Cardiac muscle cell (in vitro differentiated cells and primary cell): ENCODE measurements at places on chromosomes 11 and 22.

DNA sequence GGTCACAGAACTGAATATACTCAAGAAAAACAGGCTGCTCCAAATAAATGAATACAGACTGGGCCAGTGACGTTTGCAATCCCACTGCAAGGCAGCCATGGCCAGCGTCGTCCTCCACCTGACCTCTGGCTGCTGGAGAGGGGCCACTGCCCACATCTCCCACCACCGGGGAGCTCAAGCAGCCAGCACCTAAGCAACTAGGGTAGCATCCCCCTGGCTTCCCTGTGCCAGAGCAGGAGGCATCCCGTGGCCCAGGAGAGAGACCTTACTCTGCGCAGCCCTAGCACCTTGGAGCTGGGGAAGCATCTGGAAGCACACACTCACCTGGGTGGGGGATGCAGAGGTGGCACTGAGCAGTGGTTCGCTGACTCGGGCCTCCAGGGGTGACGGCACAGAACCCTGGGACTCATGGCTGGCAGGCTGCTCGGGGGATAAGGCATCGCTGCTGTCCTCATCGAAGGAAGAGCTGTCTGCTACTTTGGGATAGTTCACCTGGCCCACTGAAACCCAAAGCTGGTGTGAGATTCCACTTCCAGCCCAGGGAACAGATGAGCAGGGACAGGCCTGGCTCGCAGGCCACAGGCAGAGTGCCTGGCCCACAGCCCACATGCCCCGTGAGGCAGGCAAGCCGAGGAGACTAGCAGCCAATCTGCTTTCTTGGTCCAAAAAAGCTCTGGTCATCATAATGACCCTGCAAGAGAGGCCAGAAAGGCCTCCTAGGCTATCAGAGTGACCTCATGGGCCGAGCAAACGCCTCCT, 53.7 kb downstream of the SGSM3 start:
- H3K4me1 ChIP-seq = no peaks in the 10 kb centered on the region
- peaks cover 19% of the 10 kb centered on the region for H3K36me3 ChIP-seq
- no peaks in the 10 kb centered on the region for H3K27me3 ChIP-seq
- no peak overlapping the region for H3K27ac ChIP-seq

- no peak overlapping the region for H3K27ac ChIP-seq
- peak overlapping the region; percentile 63 for H3K4me3 ChIP-seq
- peaks cover 10% of the 10 kb centered on the region for H3K4me1 ChIP-seq
Measured at GRCh38 chr22:50523806-50524675, 1.4 kb downstream of the SCO2 start.

GRCh38 chr11:59614277-59615119, 1.1 kb downstream of the OSBP start:
- H3K27me3 ChIP-seq = no peaks in the 10 kb centered on the region
- no peaks in the 10 kb centered on the region for H3K36me3 ChIP-seq
- H3K4me3 ChIP-seq = peak overlapping the region; percentile 94
- peak; percentile 12 for DNase-seq
- peaks cover 38% of the 10 kb centered on the region for H3K4me1 ChIP-seq

DNA sequence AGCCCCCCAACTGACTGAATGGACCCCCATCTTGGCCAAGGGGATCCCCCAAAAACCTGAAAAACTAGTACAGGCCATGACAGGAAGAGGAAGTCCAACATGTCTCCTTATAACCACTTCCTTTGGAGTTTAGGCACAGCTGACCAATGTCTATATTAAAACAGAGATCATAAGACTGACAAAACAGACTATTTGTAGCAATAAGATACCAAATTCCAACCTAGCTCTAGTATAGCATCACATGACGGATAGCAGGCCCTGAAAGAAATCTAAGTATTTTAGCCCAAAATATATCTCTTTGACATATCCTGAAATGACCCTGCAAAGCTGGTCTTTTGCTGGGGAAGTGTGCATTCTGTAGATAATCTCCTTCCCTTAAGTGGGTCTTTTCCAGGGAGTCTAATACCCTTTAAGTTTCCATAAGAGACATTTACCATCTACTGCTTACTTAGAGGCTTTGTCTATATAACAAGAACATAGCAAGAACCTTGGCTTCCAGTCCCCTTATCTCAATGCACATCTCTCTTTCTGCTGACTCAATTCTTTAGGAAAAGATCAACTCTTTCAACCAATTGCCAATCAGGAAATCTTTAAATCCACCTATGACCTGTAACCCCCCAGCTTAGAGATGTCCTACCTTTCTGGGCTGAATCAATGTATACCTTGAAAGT, 34.9 kb upstream of the ACER3 start:
- H3K36me3 ChIP-seq = no peaks in the 10 kb centered on the region
- H3K4me1 ChIP-seq = no peaks in the 10 kb centered on the region
- no peaks in the 10 kb centered on the region for H3K27me3 ChIP-seq
- DNase-seq = no peak
- no peak overlapping the region for H3K27ac ChIP-seq

DNA sequence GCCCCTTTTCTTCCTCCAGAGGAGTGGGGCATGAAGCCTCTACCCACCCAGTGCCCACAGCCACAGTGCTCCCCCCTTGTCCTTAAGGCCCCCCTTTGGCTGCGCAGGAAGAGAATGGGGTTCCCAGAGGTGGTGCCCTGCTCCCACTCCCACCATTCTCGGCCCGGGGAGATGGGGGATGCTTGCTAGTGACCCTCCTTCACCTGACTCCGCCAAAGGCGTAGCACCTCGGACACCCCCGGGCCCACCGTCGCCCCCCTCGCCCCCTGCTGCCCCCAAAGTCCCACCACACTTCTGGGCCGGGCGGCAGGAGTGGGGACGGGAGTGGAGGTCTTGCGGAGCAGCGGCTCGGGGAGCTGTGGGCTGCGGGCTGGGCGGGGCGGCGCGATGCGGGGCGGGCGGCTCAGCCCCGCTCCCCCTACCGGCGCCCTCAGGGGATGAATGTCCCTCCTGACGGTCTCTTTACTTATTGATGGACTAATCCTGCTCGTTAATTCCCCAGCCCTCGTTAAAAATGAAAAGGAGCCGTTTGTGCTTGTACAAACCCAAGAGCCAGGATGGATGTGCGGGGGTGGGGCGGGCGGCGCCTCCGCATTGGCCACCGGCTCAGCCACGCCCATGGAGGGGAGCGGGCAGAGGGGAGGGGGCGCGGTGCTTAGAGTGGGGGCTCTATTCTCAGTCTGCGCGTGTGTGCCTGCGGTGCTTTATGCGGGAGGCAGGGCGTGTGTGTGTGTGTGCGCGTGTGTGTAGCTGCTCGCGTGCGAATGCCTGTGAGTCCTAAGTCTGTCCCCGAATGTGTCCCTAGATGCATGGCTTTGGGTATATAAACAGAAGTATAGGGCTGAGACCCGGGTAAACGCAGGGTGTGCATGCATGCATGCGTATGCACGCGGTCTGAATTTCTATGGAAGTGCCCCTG, 25.6 kb downstream of the SYT7 start:
- DNase-seq = no peak
- peaks cover 24% of the 10 kb centered on the region for H3K27me3 ChIP-seq
- peak overlapping the region; percentile 17 for H3K4me3 ChIP-seq
- no peak overlapping the region for H3K27ac ChIP-seq
